ENCODE measurements at places on chromosomes 13 and 19.

- no peak for DNase-seq
These were observed 36.9 kb upstream of the STARD13 start for GRCh38 chr13:33322543-33322809.

DNA sequence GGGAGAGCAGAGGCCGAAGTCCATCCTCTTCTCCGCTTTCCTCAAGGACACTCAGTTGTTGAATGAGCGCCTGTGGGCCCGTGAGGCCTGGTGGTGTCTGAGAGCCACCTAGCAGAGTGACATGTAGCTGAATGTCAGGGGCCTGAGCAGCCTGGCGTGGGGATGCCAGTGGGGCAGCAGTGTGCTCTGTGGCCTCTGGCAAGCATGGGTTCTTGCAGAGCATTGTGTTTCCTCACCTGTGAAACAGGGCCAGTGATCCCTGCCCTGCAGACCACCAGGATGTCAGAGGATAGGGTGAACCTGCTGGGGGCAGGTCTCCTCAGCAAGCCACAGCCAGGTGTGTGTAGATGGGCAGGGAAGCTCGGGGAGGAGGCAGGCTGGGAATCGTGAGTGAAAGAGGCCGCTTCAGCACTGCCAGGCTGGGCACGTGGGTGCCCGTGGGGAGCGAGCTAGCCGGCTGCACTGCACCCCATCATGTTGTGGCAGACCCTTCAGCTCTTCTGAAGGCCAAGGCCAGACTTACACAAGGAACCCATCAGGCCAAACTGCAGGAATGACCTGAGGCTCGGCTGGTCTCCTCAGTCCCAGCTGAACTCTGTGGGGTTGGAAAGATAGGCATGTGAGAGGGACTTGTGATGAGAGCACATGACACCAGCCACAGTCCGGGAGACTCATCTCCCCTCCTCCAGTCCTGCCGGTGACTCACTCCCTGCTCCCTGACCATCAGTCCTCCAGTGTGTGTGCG lies 5.0 kb downstream of the PPP1R37 start:
- DNase-seq: peak; percentile 97

DNA sequence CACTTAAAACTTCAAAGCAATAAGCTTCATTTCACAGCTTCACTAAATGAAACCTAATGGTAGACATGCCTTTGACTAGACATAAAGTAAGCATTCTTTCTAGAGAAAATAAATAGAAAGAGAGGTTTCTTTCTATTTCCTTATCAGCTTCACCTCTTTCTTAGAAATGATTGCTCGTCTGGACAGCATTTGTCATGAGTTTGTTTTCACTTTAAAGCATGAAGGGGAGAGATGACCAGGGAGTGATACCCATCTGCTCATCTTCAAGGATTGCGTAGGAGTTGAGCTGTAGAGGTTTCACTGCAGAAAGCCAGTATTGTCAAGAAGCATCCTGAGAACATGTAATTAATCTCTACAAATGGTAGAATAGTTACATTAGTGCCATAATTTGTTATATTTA lies 61.3 kb downstream of the COL4A2 start:
- no peak for DNase-seq

- no peak for DNase-seq
These were observed 15.4 kb downstream of the RB1 start for GRCh38 chr13:48318821-48319511.

DNA sequence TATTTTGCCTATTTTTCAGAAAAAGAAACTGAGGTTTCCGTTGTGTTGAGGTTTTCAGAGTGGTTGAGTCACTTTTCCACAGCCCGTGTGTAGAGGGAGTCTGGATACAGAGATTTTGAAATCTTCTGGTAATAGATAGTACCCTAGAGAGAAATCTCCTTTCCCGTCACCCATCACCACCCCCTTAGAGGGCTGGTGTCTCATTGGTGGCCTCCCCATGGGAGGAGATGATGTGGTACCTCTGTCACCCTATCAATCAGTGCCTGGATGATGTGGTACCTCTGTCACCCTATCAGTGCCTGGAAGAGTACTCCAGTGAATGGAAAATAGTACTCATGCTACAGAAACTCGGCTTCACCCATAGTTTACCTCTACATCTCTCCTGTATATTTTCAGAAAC lies 42.2 kb upstream of the SERP2 start:
- no peak for DNase-seq

GRCh38 chr13:101795025-101795424 lies 342.6 kb downstream of the ITGBL1 start:
- DNase-seq: no peak

- peak; percentile 44 for DNase-seq
These were observed 4.0 kb upstream of the NKPD1 start for GRCh38 chr19:45164577-45165335.

GRCh38 chr13:35714121-35714520 lies 237.6 kb upstream of the MAB21L1 start:
- no peak for DNase-seq

DNA sequence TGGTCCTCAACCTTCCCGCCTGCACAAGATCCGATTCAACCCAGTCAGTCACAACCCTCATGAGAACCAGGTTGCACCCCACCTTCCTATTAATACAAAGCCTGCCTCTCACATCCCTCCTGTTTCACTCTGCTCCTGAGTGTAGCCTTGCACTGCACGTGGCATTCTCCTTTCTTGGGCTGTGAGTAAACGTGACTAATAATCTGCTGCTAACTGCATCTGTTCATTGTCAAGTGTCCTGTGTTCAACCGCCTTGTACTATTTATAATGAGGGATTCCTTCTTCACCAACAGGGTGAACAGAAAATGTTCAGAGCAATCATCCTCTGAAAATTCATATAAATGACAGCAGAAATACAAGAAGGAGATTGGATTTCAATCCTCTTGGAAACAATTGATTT lies 1608.2 kb downstream of the SLITRK5 start:
- DNase-seq: no peak

DNA sequence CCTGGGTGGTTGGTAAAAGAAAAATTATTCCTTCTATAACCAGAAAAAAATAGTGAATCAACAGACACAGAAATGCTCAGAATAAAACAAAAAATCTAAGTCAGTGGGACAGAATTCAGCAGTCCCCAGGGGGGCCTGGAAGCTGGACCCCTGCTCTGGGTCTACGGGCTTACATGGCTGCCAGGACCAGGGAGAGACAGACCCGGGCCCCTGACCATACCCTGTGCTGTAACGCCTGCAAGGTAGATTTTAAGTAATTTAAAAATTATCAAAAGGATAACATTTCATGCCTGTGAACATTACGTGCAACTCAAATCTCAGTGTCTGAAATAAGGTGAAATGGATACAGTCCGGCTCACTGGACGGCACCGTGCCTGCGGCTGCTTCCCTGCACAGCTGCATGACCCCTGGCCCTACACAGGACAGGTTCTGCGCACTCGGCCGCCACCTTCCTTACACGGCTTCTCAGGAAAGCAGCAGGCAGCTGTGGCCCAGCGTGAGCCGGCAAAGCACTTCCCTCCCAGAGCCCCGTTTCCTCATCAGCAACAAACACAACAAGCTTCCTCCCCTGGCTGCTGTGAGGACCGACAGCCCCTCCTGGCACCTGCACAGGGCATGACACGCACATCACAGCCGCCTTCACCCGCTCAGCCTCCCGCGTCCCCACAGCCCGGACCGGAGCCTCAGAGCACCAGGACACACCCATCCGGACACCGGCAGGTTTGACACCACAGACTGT lies 22.2 kb downstream of the RASA3 start:
- DNase-seq: no peak

DNA sequence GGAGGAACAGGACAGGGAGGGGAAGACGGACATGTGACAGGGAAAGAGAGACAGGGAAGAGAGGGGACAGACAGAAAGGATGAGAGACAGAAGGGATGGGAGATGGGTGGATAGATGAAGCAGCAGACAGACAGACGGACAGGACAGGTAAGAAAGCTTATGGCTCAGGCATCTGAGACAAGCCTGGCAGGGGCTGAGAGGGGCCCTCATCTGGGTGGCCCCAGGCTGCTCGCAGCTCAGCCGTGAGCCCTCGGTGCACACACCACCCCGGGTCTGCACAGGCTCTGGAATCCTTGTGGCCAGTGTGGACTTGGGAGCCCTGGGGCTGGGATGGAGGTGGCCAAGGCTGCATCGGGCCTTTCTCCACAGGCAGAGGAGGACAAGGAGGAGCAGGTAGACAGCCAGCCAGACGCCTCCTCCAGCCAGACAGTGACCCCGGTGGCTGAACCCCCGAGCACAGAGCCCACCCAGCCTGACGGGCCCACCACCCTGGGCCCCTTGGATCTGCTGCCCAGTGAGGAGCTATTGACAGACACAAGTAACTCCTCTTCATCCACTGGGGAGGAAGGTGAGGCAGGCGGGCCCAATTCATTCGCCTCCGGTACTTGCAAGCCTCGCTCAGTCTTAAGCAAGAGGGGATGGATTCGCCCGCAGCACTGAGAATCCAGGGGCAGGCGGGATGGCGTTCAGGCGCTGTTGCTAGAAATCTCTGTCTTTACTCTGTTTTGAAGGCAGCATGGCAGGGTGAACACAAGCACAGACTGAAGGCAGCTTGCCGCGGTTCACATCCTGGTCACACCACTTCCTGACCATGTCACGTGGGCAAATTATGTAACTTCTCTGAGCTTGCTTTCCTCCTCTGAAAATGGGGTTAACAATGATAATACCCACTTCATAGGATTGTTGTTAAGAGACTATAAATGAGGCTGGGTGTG lies 14.0 kb downstream of the GRAMD1A start:
- no peak for DNase-seq

GRCh38 chr19:16288544-16288943 lies 36.1 kb upstream of the KLF2 start:
- DNase-seq: no peak

DNA sequence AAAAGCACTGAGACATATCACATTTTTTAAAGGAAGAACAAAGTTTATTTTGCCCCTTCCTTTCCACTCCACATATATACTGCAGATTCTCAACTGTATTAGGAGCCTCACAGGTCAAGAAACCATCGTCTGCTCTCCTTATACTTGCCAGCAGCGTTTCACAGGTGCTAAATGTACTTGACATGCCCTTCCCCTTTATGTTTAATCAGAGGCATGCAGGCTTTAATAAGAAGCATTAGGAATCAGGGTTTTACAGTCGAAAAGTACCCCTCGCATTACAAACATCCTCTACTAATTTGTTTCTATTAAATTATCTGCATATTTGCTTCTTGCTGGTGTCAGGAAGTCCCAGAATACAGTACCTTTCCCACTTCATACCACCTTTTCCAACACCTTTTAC lies 3.7 kb upstream of the RAP2A start:
- no peak for DNase-seq

GRCh38 chr13:51923983-51924539 lies 62.3 kb downstream of the CCDC70 start:
- DNase-seq: no peak

DNA sequence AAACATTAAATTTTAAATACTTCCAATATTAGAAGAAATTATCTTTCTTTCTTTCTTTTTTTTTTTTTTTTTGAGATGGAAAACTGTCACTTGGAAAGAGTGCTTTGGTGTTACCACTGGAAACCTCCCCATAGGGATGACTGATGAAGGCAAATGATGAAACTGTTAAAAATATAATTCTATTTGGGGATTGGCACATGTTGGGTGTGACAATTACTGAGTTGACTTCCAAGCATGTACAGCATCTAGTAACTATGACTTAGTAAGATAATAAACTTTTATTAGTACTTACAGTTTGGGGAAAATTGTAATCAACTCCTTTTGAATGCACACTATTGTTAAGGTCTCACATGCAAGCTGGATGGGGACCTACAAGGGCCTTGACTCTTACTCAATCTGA lies 592.5 kb downstream of the KCTD12 start:
- no peak for DNase-seq

DNA sequence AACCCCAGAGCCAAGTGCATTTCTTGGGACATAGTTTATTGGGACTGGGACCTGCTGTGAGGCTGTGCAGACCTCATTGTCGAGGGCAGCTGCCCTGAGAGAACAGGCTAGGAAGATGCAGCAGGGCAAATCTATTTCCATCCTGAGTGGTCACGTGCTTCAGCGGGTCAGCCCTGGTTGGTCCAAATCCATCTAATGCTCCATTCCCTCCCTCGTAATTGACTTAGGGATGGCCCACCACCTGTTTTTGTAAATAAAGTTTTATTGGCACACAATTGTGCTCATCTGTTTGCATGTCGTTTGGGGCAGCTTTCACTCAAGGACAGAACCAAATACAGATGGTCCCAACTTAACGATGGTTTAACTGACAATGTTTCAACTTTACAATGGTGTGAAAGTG lies 75.5 kb upstream of the ADGRE5 start:
- no peak for DNase-seq
